Heart left ventricle (tissue), 16 donors: ENCODE measurements at places on chromosomes 16 and 17. TPM values are rescaled to one million over a fixed set of nuclear protein-coding genes. Genes with fewer than 3 reads are reported as not detected.

The HOXB2 gene
- total RNA-seq: 6.4 TPM

The TMEM186 gene
- 14.6 TPM for total RNA-seq

DNA sequence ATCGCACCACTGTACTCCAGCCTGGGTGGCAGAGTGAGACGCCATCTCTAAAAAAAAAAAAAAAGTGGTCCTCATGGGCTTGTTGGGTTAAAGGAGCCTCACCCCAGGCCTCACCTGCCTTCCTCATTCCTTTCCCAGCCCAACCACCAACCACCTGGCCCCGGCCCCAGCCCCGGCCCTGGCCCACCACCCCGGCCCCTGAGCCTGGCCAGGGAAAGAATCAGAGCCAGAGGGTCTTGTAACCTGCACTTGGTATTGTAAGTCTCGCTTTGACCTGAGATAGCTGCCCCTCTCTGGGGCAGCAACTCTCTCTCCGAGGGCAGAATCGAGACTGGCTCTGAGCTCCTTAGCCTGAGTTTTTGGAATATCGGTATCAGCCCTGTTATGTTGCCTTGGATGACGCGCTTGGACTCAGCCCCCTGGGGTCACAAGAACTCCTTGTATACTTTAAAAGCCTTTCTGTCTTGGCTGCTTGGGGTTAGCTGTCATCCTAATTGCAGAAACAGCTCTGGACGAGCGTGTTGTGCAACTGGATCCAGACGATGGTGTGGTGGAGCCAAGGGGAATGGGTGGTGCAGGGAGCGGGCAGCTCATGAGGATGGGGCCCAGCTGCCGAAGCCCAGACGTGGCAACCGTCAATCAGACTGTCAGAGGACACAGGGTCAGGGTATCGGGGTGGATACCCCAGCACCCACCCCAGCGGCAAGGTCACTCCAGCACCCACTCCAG, 14.6 kb downstream of the SMTNL2 start:
- DNase-seq: no peak

The ZFP3 gene
- 9.3 TPM for total RNA-seq

DNA sequence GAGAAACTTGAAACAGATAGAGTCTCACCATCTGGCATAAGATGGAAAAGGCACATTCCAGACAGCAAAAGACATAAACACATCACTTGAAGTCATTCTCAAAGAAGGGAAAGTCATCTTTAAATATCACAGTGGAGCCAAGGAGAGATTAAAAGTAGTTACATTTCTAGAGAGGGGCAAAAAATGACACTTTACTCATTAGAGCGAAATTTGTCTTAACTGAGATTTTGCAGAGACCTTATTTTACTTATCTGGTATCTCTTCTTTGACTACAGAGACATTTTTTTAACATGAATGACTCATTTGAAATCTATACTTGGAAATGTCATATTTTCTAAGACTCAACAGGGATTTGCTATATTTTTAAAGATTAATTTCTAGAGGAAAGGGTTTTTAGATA, 339.0 kb upstream of the KIF2B start:
- DNase-seq: no peak

DNA sequence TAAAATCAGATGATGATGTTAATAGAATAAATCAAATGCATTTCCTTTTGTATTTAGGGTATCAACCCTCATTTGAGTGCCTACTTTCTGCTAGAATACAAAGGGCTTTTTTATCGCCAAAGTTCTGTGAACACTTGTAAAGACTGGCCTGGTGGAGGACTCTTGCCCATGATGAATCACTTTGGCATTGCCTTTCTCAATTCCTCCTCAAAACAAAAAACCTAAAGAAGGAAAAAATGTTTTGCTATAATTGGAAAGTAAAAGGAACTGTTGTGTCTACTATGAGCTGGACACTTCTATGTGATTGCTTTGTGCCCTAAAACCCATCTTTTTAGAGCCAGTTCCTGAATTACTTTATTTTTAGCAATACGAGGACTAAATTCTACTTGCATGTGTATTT, 13.0 kb upstream of the DHRS11 start:
- no peak for DNase-seq

DNA sequence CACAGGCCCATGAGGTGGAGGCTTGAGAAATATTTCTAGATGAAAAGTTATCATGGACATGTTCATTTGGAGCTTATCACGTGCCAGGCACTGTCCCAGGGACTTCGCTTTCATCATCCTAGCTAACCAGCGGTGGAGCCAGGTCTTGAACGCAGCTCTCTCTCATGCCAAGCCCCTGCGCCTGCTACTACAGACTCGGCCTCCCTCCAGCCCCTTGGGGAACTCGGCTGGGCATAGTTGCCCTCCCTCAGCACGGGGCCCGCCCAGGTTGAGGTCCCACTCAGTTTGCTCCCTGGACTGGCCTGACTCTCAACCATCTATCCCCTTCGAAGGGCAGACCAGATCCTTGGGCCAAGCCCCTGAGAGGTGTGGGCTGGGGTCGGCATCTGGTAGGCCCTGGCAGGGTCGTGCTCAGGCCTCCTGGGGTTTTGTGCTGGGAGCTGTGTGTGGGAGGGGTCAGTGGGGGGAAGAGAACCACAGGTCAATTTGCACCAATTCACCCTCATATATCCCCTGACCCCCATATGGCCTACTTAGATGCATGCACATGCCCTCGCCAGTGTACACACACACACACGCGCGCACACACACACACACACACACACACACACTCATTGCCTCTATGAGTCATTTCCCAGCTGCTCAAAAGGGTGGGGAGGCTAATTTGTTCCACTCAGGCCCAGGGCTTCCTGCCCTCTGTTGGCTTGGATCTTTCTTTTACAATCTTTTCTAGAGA, 12.1 kb upstream of the SCN4A start:
- no peak for DNase-seq

DNA sequence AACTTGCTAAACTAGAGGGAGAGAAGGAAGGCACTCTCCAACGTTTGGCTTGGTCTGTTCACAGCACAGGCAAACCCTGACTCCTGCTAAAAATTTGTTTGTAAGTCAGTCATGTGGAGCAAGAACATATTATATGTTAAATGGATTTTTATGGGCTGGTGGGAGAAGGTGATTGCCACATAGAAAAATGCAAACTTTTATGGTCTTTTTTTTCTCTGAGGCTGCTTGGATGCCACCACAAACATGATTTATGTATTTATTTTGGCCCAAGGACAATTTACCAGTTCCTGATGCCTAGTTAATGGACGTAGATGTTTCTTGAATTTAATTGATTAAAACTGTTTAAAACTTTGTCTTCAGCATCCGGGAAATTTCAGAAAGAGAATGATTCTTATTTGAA, 274.2 kb upstream of the MYOCD start:
- DNase-seq: no peak

GRCh38 chr17:32288615-32289014, 23.0 kb downstream of the RHBDL3 start:
- no peak for DNase-seq
